ENCODE measurements at places on chromosomes 3 and 15.

DNA sequence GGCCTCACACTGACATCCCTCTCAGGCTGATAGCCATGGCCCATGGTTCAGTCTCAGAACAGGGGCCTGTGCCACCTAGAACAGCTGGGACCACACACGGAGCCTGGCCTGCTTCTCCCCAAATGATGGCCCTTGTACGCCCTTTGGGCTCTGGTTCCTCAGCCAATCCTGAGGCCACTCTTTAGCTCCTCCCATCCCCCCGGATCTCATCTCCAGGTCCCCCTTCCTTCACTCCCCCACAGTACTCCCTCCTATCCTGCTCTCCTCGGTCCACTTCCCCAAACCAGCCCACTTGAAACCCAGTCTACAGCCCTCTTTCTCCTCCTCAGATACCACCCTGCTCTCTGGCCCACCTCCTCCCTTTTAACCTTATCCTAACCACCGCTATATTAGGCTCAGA is 17.8 kb upstream of the ZFYVE19 start:
- no peak for DNase-seq

GRCh38 chr15:35092846-35093245 is 7.8 kb upstream of the NANOGP8 start:
- no peak for DNase-seq

GRCh38 chr15:95024351-95024750 is 793.0 kb downstream of the MCTP2 start:
- no peak for DNase-seq

DNA sequence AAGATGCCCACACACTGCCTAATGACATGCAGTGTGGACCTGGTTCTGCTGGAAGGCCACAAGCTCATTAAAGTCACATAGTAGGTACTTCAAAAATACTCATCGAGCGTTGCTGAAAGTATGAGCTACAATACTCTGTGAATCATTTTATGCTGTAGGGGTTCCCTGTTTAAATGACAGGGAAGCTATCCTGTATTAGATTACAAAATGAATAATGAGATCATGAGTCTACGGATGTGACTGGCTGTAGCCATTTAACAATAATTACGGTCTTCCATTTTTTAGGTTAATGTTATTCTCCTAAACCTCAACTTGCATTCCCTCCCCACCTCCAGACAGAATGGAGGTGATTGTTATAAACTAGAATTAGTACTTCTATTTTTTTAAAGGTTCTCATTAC is 128.2 kb upstream of the FAM3D start:
- DNase-seq = no peak

GRCh38 chr15:35014241-35014640 is 26.2 kb upstream of the ZNF770 start:
- DNase-seq = no peak

- no peak for DNase-seq
These were observed 110.3 kb upstream of the ICE2 start for GRCh38 chr15:60589253-60589652.

DNA sequence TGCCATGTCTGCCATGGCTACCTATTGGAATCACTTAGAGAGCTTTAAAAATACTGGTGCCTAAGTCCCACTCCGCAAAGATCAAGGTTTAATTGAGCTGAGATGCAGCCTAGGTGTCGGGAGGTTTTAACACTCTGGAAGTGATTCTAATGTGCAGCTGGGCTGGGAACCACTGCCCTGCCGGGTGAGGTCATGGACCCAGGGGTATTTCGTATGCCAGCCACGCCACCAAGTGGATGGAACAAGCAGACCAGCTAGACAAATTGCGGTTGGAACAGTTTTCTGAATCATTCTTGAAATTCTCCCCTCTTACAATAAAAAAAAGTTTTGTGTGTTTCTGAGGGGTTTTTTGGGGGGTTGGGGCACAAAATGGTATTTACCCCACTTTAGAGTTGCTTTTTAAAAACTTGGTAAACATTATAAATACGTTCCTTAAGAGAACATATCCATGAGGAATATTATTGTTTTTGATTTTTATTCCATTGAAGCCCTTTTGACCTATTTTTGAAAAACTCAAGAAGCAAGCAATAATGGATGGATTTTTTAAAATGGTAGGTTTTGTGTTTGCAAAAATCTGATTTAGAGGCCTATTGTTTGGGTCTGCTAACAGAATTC is 66.2 kb upstream of the CSTA start:
- no peak for DNase-seq

DNA sequence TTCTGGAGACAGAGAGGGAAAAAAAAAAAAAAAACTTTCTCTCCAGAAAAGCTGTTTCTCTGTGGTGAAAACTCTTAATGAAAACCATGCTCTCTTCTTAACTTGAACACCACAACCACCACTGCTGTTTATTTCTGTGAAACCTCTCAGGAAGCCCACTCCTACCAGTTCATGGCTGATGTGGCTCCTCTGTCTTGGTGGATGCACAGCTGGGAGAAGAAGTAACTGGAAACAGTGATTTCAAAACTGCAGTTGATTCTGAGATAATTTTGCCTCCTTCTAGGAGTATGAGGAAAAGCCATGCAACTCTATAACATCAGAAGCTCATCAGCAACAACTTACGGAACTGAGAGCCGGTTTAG is 40.2 kb upstream of the PYGO1 start:
- no peak for DNase-seq

- no peak for DNase-seq
These were observed 101.1 kb downstream of the LRIG1 start for GRCh38 chr3:66399529-66400232.

- DNase-seq = peak; percentile 6
These were observed 569 bp downstream of the TMEM266 start for GRCh38 chr15:76060118-76060989.

DNA sequence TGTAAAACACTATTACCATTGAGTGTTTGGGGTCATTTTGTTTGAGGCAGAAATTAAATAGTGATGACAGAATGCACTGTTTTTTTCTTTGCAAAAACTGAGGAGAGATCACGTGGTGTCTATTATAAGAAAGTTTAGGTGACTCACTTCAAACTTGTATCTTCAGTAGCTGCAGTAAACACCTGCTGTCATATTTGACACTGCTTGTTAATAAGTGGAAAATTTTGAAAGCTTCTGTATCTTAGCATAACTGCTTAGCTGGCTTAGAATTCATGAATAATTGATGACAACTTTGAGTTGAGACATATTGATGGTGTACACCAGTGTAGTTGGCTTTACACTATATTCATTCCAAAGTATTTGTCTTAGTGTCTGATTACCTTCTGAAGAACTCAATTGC is 29.7 kb upstream of the MDFIC2 start:
- no peak for DNase-seq

DNA sequence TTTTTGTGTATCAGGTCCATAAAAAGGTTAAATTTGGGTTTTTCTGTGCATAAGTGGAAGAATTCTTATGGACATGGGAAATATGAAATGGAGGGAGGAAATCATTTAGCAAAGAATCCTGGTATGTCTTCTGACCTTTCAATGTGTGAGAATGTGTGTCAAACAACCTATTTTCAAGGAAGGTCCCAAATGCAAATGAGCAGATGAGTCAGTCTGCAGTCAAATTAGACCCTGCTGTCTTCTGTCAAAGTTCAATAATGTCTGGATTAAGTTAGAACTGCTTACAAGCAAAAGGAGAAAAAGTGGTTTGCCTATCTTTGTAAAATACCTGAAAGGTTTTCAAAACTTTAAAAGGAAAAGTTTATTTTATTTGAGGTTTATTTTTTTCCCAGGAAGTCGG is 15.3 kb downstream of the FBN1 start:
- no peak for DNase-seq

DNA sequence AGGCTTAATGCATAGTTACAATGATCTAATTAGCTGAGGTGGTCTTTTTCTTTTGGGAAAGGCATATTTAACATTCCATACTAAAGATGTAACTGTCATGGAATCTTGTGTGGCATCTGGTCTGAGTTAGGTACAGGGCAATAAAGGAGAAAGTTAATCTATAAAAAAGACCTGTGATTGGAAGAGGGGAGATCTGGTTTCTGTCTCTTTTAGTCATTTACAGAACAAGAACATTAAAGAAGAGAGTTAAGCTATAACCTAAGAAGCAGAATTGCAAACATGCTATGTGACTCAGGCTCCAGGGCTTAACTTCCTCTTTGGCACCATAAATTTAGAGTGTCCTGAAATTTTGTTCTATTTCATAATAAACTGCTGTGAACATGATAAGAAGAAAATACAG is 47.2 kb upstream of the MME start:
- no peak for DNase-seq

DNA sequence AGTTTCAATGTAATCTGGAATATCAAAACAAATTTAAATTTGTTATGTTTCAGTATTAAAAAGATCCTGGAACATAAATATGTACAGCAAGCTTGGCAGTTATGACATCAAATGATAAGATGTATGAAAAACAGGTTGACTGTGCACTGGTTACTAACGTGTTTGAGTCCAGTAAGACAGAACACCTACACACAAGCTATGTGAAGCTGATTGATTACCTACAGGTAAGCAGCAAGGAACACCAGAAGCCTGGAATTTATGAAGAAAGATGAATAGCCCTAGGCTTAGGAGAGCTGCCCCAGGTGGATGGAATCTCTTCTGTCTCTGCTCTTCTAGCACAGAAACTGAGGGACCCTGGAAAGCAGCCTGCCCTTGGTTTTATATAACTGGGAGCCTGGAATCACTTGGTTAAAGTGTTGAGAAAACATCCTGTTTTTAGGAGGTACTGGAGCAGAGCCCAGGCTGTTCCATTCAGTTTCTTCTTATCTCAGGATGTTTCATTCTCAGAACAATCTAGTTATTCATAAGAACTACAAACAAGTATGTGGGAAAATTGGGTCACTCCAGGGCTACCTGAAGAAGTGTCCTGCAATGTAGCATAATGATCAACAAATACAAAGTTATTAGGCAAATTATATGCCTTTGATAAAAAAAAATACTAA is 36.3 kb downstream of the SLITRK3 start:
- DNase-seq = no peak

DNA sequence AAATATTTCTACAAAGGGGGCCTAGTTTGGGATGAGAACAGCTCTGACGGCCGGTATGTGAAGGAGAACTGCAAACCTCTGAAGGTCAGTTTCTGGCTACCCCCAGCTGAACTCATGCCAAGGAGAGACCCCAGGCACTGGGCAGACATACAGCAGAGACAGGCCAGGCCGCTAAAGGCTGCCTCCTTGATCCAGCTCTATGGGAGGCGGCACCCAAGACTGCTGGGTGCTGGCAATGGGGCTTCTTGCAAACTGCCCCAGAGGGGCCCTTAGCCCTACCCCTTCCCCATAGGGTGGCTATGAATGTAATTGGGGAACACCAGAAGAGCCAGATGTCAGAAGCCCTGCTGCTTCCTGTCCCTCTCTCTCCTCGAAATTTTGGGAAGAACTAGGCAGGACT is 13.3 kb downstream of the CLK3 start:
- DNase-seq = no peak

- DNase-seq = no peak
These were observed 53.8 kb downstream of the UBE2E2 start for GRCh38 chr3:23256741-23257435.
